ENCODE measurements at places on chromosomes 16 and 17.
A peak's percentile ranks its signal among the peaks of the same experiment; 100 is the strongest.

GRCh38 chr17:70775679-70776078 lies 606.3 kb downstream of the KCNJ2 start:
- DNase-seq = no peak

DNA sequence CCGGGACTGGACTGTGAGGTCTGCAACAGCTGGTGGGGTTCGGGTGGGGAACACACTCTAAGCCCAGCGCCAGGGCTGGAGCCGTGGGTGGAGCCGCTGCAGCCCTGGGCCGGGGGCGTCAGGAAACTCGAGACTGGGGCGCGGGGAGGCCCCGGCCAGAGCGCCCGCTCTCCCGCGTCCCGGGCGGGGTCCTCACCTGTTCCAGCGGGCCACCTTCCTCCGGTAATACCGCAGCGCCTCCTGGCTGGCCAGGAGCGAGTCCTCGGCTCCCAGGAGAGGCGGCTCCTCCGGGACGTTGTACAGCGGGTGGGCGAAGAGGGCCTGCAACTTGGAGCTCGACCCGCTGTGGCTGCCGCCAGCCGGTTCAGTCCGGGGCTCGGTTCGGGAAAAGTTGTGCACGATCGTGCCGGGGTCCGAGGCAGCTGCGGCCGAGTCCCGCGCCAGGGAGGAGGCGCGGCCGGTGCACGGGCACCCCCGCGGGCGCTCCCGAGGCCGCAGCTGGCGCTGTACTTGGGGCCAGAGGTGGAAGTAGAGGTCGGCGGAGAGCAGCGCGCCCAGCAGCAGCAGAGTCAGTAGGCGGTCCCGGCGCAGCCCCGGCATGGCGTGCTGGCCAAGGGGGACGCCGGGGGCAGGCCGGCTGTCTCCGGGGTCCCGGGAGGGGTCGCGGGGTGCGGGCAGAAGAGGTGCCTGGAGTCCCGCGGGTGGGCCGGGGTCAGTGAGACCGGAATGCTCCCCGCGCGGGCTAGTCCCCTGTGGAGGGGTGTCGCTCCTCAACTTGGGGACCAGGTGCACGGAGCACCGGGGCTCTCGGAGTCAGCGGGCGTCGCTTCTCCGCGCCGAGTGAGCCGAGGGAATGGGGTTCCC lies 868 bp downstream of the FAM20A start:
- no peak for DNase-seq

DNA sequence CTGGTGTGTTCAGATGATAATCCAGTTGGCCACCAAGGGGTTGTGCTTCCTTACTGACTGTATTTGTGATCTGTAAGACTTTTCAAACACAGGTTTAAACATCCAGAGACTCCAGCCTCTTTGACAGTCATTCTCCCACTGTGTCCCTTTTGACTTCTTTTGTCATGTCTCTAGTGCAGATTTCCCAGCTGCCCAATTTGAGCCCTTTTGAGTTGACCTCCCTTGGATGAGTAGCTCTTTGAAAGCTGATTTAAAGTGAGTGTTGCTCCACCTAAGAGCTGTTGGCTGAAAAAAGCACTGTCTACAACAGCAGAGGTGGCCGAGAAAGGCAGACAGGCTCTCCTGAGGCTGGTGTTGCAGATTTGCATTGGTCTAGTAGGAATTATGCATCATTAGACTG lies 188.4 kb upstream of the TBX2 start:
- DNase-seq = no peak

- DNase-seq = no peak
Measured at GRCh38 chr16:89476811-89477261, 13.5 kb downstream of the ANKRD11 start.

DNA sequence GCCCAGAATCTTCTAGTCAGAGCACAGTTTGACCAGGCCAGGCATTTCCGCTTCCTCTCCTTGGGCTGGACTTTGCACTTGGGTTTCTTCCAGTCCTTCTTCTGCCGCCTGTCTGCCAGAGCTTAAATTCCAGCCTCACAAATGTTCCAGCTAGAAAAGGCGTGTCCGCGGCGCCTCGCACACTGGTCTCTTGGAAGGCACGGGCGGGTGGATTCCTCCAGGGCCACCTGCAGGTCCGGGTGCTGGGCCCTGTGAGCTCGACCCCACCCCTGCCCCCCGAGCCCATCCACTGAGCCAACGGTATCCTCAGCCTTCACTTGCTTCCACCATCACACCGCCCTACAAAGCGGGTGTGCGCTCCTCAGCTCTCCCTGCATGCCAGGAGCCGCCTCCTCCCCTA lies 2026.5 kb downstream of the TP53TG3F start:
- DNase-seq = no peak

- no peak for DNase-seq
Measured at GRCh38 chr17:50640686-50641351, 6.1 kb downstream of the ABCC3 start.

DNA sequence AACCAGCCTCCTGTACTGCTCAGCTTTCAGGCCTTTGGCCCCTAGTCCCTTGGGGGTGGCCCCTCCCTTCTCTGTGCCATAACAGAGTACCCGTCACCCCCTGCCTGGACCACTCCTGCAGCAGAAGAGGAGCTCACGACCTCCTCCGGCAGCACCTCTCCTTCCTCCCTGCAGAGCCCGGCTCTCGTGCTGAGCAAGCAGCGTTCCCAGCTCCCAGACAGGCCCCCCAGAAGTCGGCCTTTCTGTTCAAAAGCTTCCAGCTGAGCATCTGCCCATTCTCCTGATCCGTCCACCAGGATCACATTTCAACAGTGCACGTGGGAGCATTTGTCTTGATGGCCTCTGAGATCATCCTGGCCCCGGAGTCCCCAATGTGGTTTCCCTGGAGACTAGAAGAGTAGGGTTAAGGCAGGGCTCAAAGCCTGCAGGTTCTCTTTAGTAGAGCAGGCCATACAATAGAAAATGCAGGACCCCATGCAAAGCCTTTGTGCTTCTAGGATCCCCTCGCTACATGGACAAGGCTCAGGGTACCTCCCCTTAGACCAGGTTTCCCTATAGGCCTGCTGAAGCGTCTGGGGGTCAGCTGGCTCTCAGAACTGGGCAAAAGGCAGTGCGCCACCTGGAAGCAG lies 35.6 kb downstream of the NLRC3 start:
- no peak for DNase-seq

DNA sequence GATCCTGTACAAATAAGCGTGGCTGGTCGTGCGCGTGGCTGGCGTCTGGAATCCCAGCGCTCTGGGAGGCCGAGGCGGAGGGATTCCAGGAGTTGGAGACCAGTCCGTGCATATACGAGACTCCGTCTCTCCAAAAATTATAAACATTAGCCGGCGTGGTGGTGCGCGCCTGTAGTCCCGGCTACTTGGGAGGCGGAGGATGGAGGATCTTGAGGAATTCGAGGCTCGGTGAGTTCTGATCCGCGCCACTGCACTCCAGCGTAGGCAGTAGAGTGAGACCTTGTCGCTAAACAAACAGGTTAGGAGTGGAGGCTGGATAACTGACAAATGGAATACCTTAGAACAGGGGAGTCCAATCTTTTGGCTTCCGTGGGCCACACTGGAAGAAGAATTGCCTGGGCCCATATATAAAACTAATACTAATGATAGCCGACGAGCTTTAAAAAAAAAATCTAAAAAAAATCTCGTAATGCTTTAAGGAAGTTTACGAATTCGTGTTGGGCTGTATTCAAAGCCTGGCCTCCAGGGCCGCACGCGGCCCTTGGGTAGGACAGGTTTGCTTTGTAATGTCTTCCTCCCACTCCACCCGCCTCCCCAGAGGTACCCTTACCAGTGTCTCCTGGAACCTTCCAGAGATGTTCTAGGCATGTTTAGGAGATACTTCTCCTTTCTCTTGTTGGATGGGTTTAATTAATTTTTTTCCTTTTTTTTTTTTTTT lies 909 bp upstream of the RSL1D1 start:
- DNase-seq = no peak

DNA sequence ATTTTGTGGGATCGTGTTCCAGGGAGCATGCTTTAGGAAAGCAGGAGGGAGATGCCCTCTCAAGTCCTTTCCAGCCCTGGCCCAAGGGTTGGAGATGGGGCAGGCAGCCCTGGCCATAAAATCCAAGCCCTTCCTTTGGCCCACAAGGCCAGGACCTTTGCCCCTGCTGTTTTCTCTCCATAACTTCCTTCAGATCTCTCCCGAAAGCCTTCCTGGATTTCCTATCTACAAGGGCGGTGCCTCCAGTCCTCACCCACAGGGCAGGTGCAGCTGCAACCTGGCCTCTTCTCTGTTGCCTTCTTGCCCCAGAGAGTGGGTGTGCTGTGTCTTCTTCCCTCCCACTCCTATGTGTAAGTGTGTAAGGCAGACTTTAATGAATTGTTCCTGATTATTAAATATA lies 8.5 kb upstream of the PDP2 start:
- no peak for DNase-seq

DNA sequence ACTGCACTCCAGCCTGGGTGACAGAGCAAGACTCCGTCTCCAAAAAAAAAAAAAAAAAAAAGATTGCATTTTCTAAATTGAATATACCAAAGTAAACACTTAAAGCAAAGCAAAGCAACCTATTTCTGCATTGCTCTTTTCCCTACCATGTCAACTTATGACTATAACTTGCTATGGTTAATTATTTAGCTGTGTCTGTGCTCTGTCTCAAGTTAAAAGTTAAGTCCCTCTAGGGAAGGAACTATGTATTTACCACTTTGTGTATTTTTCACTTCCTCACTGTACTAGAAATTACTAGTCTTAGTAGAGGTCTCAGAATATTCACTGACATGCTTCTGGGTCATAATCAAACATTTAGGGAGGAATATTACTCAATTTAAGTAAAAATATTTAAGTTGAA lies 711.7 kb upstream of the SOX9 start:
- no peak for DNase-seq

- DNase-seq = no peak
Measured at GRCh38 chr16:47370536-47370935, 90.3 kb downstream of the ITFG1 start.

DNA sequence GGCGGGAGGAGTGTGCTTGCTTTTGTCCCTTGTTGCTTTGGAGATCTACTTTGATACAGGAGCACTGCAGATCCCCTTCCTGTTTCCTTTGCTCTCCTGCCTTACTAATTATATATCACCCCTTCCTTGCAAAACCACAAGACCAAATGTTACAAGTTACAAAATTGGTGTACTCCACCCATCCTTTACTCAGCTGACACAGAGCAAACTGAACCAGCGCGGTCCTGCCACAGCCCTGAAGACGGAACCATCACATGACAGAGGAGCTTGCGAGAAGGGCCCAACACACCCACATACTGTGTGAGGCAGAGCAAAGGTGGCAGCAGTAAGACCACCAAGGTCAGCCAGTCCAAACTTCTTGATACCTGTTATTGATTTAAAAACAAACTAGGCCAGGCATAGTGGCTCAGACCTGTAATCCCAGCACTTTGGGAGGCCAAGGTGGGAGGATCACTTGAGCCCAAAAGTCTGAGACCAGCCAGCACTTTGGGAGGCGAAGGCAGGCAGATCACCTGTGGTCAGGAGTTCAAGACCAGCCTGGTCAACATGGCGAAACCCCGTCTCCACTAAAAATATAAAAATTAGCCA lies 33.2 kb downstream of the CYTH1 start:
- peak; percentile 46 for DNase-seq

- DNase-seq = no peak
Measured at GRCh38 chr16:60166111-60166510, 1432.0 kb upstream of the GOT2 start.

- DNase-seq = no peak
Measured at GRCh38 chr17:58760248-58760647, 4.6 kb downstream of the PPM1E start.

GRCh38 chr17:56110463-56111135 lies 42.7 kb upstream of the ANKFN1 start:
- DNase-seq = no peak

DNA sequence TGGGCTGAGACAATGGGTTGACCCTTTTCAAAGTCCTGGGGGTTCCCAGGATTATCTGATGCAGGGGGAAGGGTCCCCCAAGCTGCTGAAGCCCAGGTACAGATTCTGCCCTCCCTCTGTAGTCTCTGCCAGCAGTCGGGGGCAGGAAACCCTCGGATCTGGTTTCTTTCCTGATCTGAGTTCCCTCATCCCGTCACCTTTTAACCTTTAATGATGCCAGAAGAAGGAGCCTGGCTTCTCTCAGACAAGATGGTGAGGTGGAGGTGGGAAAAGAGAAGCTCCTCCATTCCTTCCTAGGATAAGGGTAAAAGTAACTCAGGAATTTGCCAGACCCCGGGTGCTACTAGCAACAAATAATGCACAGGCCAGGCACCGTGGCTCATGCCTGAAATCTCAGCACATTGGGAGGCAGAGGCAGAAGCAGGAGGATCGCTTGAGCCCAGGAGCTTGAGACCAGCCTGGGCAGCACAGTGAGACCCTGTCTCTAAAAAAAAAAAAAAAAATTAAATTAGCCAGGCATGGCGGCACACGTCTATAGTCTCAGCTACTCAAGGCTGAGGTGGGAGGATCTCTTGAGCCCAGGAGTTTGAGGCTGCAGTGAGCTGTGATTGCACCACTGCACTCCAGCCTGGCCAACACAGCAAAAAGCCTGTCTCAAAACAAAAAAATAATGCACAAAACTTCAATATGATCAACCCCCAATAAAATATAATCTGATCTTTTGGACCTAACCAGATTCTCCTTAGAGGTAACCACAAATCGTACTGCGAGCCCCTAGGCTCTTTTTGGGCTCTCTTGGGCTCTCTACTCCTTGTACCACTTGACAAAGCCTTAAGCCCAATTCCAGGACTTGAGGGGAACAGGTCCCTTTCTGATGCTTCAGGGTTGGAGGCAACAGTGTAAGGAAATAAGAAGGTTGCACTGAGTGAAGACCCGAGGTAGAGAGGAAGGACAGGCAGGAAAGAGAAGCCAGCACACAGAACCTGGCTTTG lies 5.7 kb downstream of the CDC42EP4 start:
- DNase-seq = no peak

- DNase-seq = no peak
Measured at GRCh38 chr16:19185510-19185851, 17.4 kb downstream of the SYT17 start.

- DNase-seq = no peak
Measured at GRCh38 chr16:9844361-9844760, 337.9 kb downstream of the GRIN2A start.

- no peak for DNase-seq
Measured at GRCh38 chr17:70968302-70968701, 799.0 kb downstream of the KCNJ2 start.

DNA sequence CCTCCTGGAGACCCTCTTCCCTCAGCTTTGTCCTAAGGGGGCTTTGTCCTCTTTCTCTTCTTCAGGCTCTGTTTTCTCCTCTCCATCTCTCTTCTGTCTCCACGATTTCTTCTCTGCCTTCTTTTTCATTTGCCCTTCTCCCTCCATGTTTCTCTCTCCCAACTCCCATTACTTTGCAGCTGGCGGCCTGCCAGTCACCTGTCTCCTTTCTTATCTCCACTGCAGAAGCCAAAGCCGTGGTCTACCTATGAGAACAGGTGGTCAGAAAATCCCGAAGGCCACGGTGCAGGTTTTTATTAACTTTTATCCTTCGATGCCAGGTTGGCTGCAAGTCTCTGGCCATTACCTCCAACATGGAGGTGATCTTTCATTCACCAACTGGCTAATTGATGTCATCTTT lies 45.1 kb downstream of the FZD2 start:
- no peak for DNase-seq

GRCh38 chr16:414395-415169 lies 10.9 kb upstream of the RAB11FIP3 start:
- DNase-seq = no peak
